ENCODE measurements at places on chromosomes 3 and 15. TPM values are rescaled to one million over a fixed set of nuclear protein-coding genes. Genes with fewer than 3 reads are reported as not detected.
A peak's percentile ranks its signal among the peaks of the same experiment; 100 is the strongest.

Gene SLC12A8
- 7.7 TPM for total RNA-seq

DNA sequence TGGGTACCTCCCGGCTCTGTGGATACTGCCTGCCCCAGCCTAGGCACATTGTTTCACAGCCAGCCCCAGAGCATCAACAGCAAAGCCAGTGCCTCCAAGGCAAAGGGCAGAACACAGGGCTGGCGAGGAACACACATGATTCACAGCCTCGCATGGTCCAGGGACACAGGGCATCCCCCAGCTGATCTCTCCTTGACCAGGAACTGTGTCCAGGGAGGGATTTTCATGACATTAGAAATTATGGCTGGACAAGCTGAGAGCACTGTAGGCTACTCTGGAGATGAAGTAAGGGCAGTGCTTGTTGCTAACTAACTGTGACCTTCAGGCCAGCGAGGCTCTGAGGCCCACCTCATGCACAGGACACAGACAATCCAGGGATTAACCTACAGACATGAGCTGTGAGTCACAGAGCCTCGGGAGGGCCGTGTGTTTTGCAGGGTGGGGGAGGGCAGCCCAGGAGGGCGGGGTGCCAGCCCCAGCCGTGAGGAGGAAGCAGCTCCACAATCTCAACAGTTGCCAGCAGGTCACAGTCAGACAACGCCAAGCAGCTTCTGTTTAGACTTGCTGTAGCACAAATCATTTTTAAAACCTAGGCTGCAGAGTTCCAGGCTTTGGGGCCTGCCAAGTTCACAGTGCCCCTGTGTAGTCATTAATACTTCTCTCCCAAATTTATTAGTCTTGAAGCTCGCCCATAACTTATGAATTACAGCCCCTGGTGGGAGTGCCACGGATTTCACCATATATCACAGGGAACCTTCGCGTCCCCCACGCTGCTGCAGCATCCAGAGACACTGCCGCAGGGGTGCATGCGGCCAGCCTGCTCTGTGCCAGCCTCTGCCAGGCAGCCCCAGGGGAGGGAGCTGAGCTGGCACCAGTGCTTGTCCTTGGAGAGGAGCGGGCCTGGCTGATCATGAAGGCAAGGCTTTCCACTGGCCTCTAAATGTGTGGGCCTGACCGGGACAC lies 114.7 kb downstream of the ETFA start:
- ATAC-seq, result peak; percentile 87

- no peak for ATAC-seq
Observed at GRCh38 chr3:14810070-14810791, 8.5 kb upstream of the FGD5 start.

GRCh38 chr15:44034334-44034733 lies 160.7 kb downstream of the FRMD5 start:
- ATAC-seq, result no peak

DNA sequence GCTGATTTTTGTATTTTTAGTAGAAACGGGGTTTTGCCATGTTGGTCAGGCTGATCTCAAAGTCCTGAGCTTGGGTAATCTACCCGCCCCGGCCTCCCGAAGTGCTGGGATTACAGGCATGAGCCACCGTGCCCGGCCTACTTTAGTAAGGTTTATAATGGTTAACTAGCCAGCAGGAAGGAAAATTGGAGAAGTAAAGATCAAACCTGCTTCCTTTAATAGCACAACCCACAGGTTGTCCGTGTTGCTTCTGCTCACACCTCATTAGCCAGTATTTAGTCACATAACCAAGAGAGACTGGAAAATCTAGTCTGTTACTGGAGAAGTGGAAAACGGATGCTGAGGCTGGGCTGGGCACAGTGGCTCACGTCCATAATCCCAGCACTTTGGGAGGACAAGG lies 51.9 kb upstream of the TBL1XR1 start:
- ATAC-seq, result peak; percentile 88
